Activated naive CD4-positive, alpha-beta T cell treated with anti-CD3 and anti-CD28 coated beads, Interleukin-2, amount 50 U/mL, for 72 hours (primary cell): ENCODE measurements at places on chromosomes 13 and 19.

DNA sequence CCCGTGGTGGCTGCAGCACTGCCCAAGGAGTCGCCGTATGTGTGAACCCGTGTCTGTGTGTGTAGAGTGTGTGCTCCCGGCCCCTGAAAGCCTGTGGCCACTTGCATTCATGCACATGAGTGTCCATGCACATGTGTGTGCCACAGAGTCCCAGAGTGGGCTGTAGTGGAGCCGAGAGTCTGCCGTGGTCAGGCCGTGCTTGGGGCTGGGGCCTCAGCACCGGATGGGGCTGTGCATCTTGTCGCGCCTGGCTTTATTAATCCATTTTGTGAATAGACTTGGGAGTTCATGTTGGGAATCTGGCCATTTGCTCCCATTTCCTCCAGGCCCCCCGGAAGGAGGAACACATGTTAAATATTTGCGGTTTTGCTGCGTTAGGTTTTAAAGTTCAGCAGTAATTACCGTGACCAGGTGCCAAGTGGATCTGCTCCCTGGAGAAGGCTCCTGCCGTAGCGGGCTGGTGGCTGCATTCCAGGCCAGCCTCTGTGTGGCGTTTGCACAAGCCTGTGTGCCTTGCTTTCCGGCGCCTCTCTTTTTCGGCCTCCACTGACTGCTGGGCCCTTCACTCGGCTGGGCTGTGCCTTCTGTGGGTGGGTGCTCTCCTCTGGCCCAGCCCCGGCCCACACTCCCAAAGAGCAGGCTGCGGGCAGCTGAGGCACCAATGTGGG lies 69.2 kb upstream of the KCTD15 start:
- DNase-seq, result no peak

GRCh38 chr13:49219647-49220035 lies 497 bp upstream of the MLNR start:
- DNase-seq, result no peak

DNA sequence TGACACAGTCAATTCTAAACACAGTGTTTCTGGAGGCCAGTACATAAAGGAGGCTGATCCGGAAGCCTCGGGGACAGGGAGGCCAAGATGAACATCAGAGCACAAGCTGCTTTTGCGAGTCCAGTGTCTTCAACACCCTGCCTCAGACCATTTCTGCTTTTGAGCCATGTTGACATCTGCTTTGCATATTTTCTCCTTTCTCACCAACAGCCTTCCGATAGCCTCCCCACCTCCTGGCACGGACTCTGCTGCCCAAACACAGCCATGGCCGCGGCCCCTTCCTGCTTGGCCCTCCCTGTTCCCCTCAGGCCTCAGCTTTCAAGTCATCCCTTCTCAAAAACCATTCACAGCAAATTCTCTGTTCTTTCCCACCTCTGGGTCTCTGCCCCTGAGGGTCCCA lies 3.6 kb downstream of the LRRC25 start:
- no peak for DNase-seq

DNA sequence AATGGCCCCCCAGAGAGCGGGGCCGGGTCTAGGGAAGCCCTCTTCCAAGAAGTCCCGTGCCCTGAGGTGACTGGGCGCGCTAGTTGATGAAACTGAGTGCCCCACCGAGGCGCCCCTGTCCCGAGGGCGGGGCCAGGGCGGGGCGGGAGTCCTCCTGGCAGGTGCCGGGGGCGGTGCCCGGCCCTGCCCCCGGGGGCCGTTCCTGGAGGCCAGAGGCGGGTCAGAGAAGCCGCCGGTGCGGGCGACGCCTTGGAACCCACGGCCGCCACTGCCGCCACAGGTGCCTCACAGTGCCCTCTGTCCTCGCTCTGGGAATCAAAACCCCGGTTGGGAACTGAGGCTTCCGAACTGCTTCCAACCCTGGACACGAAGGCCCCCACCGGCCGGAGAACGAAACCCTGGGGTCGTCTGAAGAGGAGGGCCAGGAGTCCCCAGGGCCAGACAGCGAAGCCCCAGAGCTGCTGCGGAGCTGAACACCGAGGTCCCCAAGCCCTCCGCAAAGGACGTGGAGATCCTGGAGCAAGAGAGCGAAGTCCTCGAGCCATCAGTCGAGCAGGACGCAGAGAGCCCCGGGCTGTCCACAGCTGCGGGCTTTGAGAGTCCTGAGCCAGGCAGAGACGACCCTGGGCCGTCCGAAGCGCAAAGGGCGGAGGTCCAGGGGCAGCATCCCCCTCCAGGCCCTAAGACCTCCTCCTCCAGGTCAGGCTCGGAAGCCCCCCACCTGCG lies at the start of gene MISP3:
MISP3 (plus strand) TSS at position 252 of the 726 bp plus-strand sequence. CDS start 524 bp downstream, outside the sequence.
- DNase-seq, result peak; percentile 59

DNA sequence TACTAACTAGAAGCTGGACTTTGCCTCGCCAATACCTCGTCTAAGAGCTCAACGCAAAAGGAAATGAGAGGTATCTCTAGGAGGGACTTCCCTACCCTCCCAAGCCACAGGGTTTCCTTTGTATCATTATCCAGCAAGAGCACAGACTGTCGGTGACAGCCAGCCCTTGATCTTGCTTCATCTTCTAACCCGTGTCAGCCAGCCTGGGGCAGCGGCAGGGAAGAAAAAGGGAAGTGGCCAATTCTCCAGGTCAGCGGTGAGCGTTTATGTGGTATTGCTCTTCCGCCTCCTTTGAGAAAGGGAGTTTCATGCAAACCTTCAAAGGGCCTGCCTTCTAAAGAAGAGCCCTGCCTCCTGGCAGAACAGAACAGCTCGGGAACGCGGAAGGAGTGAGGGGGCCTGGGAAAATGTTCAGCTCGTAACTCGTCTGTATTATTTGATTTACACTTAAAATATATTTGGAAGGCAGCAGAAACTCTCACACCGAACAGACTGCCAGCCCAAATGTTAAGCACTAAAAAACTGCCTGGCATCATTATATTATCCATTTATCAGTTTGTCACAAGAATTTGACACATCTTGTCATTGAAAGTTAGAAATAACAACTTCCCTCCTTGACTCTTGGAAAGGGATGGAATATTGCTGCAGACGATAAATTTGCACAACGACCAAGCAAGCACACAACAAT lies 41.8 kb downstream of the EFNB2 start:
- DNase-seq, result no peak

DNA sequence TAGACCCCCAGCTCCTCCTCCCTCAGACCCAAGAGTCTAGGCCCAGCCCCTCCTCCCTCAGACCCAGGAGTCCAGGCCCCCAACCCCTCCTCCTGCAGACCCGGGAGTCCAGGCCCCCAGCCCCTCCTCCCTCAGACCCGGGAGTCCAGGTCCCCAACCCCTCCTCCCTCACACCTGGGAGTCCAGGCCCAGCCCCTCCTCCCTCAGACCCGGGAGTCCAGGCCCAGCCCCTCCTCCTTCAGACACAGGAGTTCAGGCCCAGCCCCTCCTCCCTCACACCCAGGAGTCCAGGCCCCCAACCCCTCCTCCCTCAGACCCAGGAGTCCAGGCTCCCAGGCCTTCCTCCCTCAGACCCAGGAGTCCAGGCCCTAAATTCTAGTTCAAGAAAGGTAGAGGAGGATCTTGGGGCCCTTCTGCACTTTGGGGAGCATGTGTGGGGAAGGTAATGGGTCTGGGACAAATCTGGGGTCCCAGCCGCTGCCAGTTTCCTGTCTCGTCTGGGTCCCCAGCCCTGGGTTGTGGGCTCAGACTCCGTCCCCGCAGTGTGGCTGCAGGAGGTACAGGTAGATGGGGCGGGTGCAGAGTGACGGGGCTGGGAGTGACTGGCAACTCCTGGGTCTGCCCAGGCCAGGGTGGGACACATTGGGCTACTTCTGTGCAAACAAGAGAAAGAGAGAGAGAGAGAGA lies 3.2 kb upstream of the TMEM190 start:
- no peak for DNase-seq

DNA sequence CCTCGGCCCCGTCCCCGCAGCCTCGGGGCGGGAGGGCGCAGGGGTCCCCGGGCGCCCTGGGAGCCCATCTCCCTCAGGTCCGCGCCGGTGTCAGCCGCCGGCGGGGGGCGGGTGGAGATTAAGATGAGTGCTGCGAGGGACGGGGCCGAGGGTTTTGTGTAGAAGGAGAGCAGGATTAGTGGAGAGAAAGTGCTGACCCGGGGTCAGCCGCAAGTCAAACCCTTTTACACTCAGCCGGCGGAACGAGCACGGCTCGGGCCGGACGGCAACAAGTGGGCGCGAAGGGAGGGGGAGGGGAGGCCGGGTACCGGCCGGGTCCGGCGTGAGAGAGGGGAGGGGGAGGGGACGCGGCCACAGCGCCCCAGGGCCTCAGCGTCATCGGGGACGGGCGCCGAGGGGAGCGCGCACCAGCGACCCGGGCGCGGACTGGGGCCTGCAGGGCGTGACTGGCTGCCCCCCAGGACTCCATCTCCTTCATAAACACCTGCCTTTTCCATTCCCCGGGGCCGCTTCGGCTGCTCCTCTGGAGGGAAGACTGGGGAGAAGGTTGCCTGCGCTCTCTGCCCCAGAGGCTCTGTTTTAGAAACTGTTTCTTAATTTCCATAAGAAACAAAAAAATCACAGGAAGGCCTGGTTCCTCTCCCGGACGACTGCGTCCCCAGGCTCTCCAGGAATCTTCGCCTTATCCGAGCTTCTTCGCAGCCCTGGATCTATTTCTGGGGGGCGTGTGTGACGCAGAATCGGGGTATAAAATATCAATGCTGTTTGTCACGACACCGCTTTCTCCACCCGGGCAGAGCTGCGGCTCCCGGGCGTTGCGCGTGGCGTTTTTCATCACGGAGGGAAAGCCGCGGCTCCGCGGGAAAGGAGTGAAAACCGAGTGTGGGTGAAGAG lies 6.5 kb downstream of the SOX1 start:
- no peak for DNase-seq

DNA sequence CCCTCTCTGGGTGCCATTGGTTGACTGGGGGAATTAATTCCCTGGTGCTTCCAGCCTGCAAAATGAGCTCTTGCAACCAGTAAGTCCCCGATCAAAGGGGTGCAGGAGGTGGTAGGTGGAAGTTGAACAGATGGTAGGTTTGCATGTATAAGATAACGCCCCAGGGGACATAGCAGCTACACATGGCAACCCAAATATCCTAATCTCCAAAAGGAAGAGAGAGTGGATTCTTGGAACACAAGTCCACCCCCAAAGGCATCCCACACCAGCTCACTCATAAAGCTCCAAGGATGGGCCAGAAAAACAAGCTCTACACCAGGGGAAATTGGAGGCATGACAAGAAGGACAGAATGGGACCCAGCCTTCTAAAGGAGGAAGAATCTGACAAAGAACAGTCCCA lies 4.8 kb downstream of the CD209 start:
- DNase-seq, result no peak

GRCh38 chr19:53907193-53907581 lies 1.9 kb upstream of the CACNG7 start:
- DNase-seq, result no peak

GRCh38 chr19:21568816-21569493 lies 63.6 kb downstream of the ZNF429 start:
- peak; percentile 88 for DNase-seq

DNA sequence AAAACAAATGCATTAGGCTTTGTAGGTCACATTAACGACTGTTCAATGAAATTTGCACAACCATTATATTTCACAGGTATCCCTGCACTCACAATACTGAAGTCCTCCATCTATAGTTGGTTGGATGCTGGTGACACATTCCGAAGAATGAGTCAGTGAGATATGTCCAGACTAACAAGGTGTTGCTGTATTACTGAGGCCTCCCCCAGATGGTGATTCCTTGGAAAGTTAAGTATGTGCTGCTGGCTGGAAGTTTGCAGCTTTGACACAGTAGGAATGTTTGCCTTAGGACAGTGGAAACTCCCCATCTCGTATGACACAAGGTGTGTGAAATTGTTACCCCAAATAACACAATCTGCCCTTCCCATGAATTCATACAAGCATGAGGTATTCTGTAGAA lies 46.6 kb downstream of the FGF14 start:
- no peak for DNase-seq

- DNase-seq, result peak; percentile 71
These were observed 822 bp upstream of the ZNF274 start for GRCh38 chr19:58181902-58182576.

- DNase-seq, result no peak
These were observed 1.3 kb downstream of the POU4F1 start for GRCh38 chr13:78601874-78602560.

DNA sequence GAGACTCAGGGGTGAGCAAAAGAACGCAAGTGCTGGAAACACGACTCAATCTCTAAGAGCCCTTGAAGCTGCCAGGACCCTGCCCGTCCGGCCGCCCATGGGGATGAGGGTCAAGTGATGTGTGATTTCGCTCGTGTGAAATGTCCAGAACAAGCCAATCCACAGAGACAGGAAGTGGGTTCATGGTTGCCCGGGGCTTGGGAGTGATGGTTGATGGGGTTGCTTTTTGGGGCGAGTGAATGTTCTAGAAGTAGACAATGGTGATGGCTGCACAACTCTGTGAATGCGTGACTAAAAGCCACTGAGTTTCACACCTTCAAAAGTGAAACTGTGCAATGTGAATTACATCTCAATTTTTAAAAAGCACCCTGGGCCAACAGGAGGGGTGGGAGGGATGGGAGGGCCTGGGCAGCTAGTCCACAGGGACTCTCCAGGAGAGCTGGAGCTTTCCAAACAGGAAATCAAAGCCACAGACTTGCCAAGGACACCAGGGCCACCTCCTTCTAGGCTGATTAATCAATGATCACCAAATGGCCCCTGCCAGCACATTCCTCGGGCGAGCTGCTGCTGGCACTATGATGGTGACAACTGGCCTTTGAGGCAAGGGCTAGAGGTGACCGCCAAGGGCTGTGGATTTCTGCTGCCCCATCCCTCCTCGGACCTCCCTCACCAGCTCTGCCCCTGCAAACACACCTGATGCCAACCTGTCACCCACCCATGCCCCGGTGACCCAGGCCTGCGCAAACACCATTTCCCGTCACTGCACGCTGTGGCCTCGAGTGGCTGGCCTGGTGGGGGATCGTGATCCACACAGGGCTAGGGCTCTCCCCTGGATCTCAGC lies 14.0 kb downstream of the DPP9 start:
- DNase-seq, result no peak

- DNase-seq, result no peak
These were observed 4.6 kb downstream of the CEACAM16 start for GRCh38 chr19:44703336-44704078.

GRCh38 chr13:23632741-23633140 lies 62.5 kb downstream of the TNFRSF19 start:
- no peak for DNase-seq

GRCh38 chr19:33298146-33298911 lies 4.0 kb downstream of the CEBPA start:
- DNase-seq, result no peak

GRCh38 chr13:38866649-38867048 lies 124.0 kb downstream of the STOML3 start:
- no peak for DNase-seq

- no peak for DNase-seq
These were observed 23.0 kb upstream of the ZNF730 start for GRCh38 chr19:23093832-23094231.

- no peak for DNase-seq
These were observed 170.9 kb upstream of the ZNF507 start for GRCh38 chr19:32174386-32175113.

DNA sequence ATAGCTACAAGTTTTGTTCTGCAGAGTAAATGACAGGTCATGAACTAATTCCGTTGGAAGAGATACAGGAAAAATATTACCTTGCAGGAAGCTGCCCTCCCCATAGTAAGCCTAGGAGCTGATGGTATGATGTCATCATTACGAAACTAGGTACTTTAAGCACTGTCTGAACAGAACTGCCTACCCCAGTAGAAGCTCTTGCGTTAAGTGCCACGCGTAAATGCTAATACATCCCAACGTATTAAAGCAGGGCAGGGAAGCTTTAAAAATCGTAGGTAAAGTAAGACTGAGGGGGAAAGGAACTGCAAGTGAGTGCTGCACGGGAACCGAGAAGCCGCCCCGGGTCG lies 572 bp downstream of the UGGT2 start:
- no peak for DNase-seq

GRCh38 chr13:26480246-26480855 lies 77.1 kb upstream of the WASF3 start:
- DNase-seq, result no peak

- peak; percentile 40 for DNase-seq
These were observed 24.3 kb downstream of the COLGALT1 start for GRCh38 chr19:17579661-17580244.
